Effector memory CD8-positive, alpha-beta T cell (primary cell): ENCODE measurements at places on chromosomes 6 and 20.

DNA sequence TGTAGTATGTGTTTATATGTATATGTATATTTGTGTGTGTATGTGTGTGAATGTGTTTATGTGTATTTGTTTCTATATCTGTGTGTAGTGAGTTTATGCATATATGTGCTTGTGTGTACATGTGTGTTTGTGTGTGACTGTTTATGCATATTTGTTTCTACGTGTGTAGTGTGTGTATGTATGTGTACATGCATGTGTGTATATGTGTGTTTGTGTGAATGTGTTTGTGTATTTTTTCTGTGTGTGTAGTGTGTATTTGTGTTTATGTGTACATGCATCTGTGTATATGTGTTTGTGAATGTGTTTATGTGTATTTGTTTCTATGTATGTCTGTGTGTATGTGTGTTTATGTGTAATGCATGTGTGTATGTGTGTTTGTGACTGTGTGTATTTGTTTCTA lies 12.1 kb upstream of the SMOC2 start:
- no peak for DNase-seq

DNA sequence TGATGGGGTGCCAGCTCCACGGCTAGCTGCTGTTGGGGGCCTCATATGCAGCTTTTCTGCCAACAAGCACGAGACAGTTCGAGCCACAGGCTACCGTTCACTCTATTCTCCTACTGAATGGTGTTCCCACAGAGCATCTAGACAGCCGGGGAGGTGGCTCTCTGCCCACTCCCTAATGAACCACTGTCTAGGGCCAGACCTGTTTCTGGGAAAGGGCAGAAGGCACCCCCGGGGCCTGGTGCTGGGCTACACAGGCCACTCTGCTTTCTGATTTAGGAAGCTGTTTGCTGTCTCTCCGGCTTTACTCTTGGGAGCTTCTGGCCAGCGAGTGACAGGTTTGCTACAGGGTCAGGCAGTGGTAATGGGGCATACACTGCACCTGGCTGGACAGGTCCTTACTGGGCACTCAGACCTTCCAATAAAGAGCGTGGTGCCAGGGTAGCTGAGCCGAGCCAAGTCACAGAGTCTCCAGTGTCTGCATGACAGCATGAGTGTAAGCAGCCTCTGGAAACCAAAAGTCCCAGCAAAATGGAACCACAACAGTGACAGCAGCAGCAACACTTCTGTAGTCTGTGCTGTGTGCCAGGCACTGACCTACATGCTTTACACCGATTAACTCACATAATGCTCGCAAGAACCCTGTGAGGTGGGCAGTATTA lies 8.4 kb downstream of the CCDC167 start:
- no peak for DNase-seq

DNA sequence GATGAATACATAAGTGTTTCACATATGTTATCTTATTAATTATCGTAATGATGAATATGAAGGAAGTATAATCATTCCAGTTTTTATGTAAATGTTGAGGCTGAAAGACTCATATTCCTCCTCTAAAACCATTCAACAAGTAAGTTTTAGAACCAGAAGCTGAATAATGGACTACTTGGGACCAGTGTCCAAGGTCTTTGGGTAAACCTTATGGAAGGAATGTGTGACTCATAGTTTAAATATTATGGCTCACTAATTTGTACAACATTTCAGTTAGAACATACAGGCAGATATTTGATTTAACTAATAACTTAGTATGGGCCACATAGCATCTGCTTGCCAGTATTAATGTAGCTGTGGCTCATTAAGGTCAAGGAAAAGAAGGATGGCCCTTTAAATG lies 209.6 kb downstream of the TFAP2B start:
- no peak for DNase-seq

DNA sequence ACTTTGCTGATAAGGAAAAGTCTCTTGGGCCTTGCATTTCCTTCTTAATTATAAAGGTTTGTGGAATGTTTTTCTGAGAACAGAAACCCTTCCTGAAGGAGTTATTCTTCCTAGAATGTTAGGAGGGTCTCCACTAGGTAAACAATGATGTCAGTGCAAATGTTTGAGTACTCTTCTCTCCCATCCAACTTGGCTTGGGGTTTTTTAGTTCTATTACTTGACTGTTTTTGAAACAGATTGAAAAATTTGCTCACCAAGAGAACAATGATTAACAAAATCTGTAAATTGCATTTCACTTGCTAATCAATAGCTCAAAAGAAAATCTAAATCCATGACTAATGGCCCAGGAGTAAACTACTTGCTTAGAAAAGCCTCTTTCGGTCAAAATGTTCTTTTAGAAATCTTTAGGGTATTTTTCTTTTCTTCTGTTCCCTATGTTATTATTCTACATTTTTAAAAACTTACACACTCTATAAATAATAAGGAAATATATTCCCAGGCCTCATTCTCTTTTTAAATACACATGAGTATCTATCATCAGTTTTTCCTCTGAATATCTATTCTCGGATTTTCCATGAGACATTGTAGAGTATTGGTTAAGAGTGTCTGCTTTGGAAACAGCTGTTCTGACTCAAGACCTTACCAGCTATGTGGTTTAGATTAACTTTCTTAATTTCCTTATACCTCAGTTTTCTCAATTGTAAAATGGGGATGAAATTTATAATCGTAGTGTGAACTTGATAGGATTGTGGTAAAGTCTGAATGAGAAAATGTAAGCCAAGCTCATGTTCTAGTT lies 234.2 kb upstream of the CITED2 start:
- DNase-seq: no peak

GRCh38 chr6:147970970-147971369 lies 371.7 kb upstream of the SASH1 start:
- DNase-seq: no peak

GRCh38 chr6:133242637-133243585 lies 1.8 kb downstream of the EYA4 start:
- DNase-seq: no peak

GRCh38 chr20:2130062-2130591 lies 28.5 kb downstream of the STK35 start:
- DNase-seq: no peak

GRCh38 chr20:57211908-57212533 lies 54.4 kb downstream of the BMP7 start:
- no peak for DNase-seq

DNA sequence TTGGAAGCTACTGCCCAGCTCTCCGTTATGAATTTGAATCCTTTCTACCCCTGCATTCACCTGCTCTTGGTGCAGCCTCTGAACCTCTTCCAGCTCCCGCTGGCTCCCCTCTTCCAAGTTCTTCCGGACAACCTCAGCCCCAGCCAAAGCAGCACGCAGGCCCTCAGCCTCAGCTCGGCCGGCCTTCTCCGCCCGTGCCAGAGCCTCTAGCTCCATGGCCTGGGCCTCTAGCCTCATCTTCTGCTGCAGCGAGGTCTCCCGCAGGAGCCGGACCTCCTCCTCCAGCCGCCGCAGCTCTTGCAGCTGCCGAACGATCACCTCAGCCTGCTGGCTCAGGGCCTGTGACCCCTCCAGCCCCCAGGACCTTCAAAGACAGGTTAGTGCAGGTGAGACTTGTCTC lies 3.2 kb downstream of the CCHCR1 start:
- DNase-seq: no peak

DNA sequence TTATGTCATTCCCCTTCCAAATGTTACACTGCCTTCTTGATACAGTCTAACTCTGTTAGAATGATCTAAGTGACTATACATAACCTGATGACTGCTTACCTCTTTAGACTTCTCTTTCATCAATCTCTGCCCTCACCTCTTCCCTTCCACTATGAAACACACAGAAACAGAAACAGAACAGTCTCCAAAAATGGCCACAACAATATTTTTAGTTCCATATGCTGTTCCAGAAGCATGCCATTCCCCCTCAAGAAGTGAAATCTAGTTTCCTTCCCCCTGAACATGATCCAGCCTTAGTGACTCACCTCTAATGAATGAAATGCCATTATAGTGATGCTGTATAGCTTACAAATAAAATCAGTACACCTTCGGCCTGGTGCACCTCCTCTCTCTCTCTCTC lies 229.3 kb upstream of the TENT5A start:
- DNase-seq: no peak
